ENCODE measurements at places on chromosomes 12 and 14.

- no peak for DNase-seq
These were observed 33.1 kb downstream of the CMKLR1 start for GRCh38 chr12:108305991-108306501.

DNA sequence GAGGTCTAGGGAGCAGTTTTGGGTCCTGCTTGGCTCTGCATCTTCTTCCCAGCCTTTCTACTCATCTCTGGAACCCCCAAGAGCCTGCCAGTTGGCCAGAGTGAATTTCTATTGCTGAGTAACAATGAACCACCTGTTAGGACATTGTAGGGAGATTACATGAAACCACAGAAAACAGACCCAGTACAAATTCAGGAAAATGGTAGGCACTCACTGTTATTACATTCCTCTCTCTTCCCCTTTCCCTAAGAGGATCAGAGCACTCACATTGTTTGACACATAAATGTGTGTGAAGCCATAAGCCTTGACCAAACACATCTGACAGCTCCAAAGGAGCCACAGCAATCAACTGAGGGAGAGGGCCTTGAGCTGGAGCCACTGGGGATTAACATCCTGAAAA, 216.1 kb downstream of the TMEM132D start:
- DNase-seq: no peak

DNA sequence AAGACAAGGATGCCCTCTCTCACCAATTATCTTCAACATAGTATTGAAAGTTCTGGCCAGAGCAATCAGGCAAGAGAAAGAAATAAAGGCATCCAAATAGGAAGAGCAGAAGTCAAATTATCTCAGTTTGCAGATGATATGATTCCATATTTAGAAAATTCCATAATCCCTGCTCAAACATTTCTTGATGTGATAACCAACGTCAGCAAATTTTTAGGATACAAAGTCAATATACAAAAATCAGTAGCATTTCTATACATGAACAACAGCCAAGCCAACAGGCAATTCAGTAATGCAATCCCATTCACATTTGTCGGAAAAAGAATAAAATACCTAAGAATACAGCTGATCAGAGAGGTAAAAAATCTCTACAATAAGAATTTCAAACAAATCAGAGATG, 969.7 kb upstream of the USP15 start:
- DNase-seq: no peak

GRCh38 chr14:25837551-25837965, 760.3 kb downstream of the NOVA1 start:
- DNase-seq: no peak

GRCh38 chr14:85479306-85479705, 50.6 kb upstream of the FLRT2 start:
- DNase-seq: no peak

GRCh38 chr12:11630046-11630706, 19.3 kb upstream of the ETV6 start:
- no peak for DNase-seq

Data from NCI-H2081 treated with DMSO at 0.1 percent for 48 hours (cell line).